ENCODE measurements at places on chromosomes 2 and 18.

- DNase-seq: no peak
These were observed 141.5 kb upstream of the PKDCC start for GRCh38 chr2:41906338-41906725.

DNA sequence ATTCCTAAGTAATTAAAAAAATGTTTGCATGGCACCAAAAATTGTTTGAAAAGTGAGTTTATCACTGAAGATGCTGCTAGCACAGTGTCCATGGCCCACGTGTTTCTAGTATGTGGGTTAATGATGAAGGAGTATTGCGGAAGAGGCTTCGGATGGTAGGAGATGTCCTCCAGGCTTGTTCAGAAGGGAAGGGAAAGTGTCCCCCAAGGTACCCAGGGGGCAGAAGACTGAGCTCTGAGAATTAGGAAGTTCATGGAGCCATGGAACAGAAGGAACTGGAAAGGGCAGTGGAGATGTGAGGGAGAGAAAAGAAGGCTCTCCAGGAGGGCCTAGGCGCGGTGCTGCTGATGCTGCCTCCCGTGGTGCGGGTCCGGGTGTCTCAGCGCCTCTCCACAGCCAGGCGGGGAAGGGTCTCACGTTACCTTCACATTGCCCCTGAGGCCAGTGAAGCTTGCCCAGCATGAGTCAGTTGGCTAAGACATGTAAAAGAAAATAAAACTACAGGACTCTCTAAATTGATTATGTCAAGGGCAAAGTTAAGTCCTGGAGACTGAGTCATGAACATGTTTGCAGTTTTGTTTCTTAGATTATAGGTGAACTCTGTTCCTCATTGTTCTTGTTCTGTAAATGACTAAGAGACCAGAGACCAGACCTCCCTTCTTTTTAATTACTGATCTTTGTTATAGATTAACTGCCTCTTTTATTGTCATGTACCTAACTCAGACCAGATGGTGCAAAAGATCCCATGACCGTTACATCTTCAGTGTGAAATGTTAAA is 89.0 kb downstream of the MTCL1 start:
- no peak for DNase-seq

DNA sequence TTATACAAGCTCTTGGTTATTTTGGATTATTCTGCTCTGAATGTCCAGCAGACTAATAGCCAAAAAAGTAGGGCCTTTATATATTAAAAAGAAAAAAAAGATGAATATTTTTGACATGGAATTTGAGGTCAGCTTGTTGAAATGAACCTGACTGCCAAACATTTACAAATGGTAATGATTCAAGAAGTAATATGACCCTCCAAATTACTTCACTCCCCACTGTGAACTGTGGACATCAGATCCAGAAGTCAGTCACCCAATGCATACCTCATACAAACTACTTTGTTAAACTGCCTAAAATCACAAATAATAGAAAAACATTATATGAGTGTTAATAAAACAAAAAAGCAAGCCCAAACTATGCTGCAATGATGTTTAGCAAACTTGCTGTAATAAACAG is 10.0 kb downstream of the EPG5 start:
- DNase-seq: no peak

DNA sequence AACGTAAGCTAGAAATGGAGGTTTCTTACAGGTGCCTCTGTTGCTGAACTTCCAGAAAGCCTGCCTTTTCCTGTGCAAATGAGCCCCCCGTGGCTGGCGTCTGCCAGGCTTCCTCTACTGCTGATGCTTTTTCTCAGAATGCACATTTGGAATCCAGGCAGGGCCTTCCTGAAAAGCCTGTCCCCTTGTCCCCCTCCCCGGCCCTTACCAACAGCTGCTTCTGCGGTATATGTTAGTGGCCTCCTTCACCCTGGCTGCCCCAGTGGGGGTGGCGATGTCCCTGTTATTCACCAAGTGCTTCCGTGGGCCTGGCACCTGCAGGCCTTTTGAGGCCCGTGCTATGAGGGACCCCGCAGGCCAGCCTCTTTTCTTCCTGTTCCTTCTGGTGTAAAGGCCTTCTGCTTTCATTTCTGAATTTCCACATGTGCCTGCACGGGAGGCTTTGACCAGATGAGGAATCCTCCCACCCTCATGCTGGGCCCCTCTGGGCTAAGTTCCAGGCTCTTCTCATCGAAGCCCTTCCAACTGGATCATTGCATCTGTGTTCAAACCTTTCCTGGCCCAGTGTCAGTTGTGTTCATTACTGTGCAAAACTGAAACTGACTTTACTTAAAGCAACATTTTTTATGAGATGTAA is 10.4 kb downstream of the CNDP2 start:
- DNase-seq: no peak

DNA sequence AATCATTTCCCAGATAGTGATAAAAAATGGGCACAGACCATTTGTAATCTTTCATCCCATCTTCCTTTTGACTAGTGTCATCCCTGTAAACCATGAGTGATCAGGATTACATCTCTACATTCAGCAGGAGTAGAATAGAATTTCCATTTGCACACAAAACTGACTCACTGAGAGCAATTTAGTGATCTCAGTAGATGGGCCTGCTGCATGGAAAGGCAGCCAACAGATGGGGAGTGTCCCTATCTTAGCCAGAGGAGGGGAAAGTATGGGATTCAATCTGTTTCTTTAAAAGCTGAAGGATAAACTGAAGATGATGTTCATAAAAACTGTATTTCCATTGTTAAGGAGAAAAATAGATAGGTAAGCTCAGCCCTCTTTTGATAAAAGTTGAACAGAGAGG is 441.7 kb downstream of the ZNF521 start:
- no peak for DNase-seq

- DNase-seq: no peak
These were observed 73.5 kb downstream of the MYO1B start for GRCh38 chr2:191318729-191319078.

DNA sequence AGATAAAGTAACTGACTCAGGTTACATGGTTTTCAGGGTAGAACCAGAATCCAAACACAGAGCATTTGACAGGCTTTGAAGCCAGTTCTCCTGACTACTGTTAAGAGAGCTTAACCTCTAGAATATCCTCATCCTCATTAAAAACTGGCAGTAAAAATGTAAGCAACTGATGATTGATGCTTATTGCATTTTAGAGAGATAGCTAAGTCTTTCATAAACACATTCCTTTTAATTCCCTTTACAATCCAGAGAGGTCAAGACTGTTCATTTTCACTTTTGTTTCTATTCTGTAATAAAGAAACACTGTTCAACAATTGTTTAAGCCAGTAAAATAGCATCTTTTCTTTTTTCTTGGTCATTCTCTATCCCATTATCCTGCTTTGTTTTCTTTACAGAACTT is 53.9 kb upstream of the RAB27B start:
- no peak for DNase-seq

GRCh38 chr2:166436976-166437375 is 57.1 kb downstream of the SCN7A start:
- DNase-seq: no peak

GRCh38 chr2:136055929-136056688 is 61.8 kb downstream of the CXCR4 start:
- DNase-seq: no peak

DNA sequence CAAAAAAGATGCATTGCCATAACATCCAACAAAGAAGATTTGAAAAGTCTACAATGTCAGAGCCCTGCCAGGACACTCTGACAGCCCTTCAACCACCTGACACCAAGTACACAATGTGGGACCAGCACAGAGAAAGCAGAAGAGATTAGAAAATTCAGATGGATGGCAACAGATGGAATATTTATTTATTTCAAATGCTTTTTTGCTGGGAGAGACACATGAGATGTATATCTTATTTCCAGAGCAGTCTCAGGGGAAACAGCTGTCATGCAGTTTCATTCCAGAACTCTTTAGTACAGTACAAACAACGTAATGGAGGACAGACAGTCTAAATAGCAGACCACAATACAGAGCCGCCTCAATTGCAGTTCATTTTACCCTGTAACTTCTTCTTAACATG is 110.1 kb downstream of the MAIP1 start:
- DNase-seq: no peak

GRCh38 chr18:26738706-26739105 is 126.8 kb downstream of the AQP4 start:
- no peak for DNase-seq

- DNase-seq: no peak
These were observed 27.7 kb downstream of the MYL1 start for GRCh38 chr2:210287301-210287700.

DNA sequence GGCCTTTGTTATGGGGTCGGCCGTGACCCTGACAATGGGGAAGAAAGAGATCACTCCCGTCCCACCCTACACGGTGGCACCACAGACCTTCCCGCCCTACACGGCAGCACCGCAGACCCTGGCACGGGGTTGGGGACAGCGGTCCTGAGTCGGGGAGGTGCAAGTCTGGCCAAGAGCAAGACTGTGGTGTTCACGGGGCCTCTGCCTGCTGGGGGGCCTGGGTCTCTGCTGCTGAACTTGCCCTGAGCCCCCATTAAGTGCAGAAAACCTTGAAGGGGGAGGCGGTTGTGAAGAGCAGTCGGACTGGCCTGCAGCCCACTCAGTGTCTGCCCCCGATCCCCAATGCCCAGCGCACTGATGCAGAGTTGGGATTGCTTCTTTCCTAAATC is 75.9 kb downstream of the SLC66A2 start:
- DNase-seq: no peak

- DNase-seq: no peak
These were observed 95.5 kb upstream of the TTC27 start for GRCh38 chr2:32532341-32532740.

- no peak for DNase-seq
These were observed 111.2 kb downstream of the FARSB start for GRCh38 chr2:222544661-222545060.

DNA sequence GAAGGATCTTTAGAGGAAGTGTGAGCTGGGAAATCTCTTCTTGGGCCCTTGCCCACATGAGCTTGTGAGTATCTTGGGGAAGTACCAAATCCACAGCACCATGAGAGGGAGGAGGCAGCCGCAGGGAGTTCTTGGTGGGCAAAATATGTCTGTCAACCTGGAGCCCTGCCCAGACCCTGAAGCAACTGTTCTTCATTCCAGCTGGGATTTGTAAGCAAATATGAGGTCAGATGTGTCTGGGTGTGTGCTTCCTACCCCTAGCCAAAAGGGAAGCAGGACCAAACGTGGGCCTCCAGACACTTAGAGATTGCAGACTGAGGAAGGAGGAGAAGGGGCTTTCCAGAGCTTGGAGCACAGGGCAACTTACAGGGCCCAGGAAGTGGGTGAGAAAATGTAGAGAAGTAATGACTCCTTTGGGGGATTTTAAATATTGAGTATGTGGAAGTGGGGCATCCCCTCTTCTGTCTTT is 41.9 kb downstream of the TMEM247 start:
- no peak for DNase-seq

- DNase-seq: no peak
These were observed 3.7 kb upstream of the ESPNL start for GRCh38 chr2:238096311-238097011.

- no peak for DNase-seq
These were observed 23.0 kb upstream of the MRO start for GRCh38 chr18:50842846-50843245.

GRCh38 chr2:128783896-128784295 is 465.2 kb upstream of the HS6ST1 start:
- DNase-seq: no peak

- no peak for DNase-seq
These were observed 115.1 kb downstream of the ANKRD44 start for GRCh38 chr2:197195518-197195917.

- no peak for DNase-seq
These were observed 4.9 kb downstream of the SPEG start for GRCh38 chr2:219439506-219439905.

- peak; percentile 2 for DNase-seq
These were observed 66.3 kb downstream of the PTGR3 start for GRCh38 chr18:75142677-75143076.

- DNase-seq: no peak
These were observed 849.1 kb upstream of the POU3F3 start for GRCh38 chr2:104004821-104005220.

DNA sequence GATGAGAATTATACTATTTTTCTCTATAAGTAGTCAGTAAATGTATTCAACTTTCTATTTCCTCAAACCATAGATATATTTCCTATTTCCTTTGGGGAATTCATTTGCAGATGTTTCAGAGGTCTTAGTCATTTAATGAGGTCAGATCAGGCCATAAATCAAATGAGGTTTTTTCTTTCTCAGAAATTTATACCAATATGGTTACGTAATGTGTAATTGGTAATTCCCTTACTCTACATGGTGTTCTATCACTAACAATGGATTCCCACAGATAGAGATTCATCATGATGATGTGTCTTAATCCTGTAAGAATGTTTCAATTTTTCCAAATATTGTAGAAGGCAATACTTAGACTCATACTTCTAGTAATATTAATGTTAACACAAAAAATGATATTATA is 108.0 kb downstream of the DPP4 start:
- DNase-seq: no peak

GRCh38 chr2:37506407-37507050 is 162.1 kb downstream of the QPCT start:
- no peak for DNase-seq

DNA sequence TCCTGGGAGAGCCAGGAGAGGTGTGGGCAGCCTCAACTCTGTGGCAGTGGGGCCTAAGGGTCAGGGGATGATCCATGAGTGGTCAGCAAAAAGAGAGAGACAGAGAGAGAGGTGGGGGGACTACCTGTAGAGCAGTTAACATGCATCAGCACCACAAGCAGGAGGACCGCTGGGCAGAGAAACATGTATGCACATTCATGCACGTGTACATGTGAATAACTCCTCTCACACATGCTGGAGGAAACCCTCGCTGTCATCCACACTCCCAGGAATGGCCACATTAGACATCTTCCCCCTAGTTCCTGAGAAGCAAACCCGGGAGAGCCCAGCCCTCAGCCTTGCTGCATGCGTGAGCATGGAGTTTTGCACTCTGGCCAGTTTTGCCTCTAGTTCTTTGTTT is 166.1 kb downstream of the SMAD7 start:
- DNase-seq: no peak

GRCh38 chr2:112814278-112814677 is 22.3 kb downstream of the IL1B start:
- no peak for DNase-seq

- no peak for DNase-seq
These were observed 41.7 kb downstream of the PLEKHM3 start for GRCh38 chr2:207983641-207984042.

DNA sequence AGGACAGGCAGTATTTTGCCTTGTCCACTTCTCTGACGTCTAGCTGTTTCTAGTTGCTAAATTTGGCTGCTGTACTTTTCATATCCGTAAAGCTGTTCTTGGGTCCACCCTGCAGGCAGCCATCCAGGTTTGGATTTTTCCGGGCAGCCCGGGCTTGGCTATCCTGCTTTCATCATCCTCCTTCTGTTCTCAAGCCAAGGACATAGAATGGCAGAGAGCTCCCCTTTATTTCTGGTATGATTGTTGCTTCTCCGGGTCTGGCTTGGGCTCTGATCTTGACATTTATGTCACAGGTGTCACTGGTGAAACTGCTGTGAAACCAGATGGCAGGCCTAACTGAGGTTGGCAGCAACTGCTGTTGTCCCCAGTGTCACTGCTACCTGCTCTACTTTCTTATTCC is 35.5 kb downstream of the SCN2A start:
- DNase-seq: no peak

DNA sequence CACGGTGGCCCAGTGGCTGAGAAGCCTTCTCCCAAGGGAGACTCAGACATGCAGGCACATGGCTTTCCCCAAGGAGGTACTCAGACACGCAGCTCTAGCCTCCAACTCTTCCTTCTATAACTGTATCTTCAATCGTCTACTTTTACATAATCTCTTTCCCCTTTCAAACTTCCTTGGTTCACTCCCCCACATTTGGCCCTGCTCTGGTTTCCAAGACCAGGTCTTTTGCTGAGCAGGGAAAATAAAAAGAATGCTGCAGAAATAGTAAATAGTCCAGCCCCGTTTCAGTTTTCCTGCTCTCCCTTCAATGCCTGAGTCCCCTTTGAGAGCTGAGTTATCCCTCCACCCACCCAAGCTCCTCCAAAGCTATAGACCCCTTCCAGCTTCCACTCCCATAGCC is 635.0 kb downstream of the ARHGAP15 start:
- DNase-seq: no peak

Data from WERI-Rb-1 (cell line).